Stimulated activated effector memory CD8-positive, alpha-beta T cell treated with anti-CD3 and anti-CD28 coated beads, Interleukin-12 subunit alpha, Interleukin-12 subunit beta, amount 100 ng/mL, for 72 hours (primary cell): ENCODE measurements at places on chromosomes 6 and 20.

- DNase-seq, result no peak
Measured at GRCh38 chr6:451336-451735, 59.8 kb downstream of the IRF4 start.

GRCh38 chr6:116047173-116047933, 13.3 kb downstream of the FRK start:
- no peak for DNase-seq

GRCh38 chr20:46562373-46563169, 12.1 kb upstream of the OCSTAMP start:
- DNase-seq, result peak; percentile 84

DNA sequence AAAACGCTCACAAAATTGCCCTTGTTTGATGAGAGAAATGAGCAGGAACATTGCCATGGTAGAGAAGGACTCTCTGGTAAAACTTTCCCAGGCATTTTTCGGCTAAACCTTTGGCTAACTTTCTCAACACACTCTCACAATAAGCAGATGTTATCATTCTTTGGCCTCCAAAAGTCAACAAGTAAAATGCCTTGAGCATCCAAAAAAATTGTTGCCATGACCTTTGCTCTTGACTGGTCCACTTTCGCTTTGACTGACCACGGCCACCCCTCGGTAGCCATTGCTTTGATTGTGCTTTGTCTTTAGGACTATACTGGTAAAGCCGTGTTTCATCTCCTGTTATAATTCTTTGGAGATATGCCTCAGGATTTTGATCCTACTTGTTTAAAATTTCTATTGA, 41.1 kb upstream of the PREP start:
- DNase-seq, result no peak

- DNase-seq, result no peak
Measured at GRCh38 chr6:37435373-37435772, 2.4 kb downstream of the CMTR1 start.

GRCh38 chr6:139881728-139882211, 507.3 kb upstream of the CITED2 start:
- no peak for DNase-seq

- DNase-seq, result no peak
Measured at GRCh38 chr6:162640756-162641155, 86.8 kb downstream of the PRKN start.

- DNase-seq, result no peak
Measured at GRCh38 chr6:40443842-40444241, 143.3 kb downstream of the LRFN2 start.

DNA sequence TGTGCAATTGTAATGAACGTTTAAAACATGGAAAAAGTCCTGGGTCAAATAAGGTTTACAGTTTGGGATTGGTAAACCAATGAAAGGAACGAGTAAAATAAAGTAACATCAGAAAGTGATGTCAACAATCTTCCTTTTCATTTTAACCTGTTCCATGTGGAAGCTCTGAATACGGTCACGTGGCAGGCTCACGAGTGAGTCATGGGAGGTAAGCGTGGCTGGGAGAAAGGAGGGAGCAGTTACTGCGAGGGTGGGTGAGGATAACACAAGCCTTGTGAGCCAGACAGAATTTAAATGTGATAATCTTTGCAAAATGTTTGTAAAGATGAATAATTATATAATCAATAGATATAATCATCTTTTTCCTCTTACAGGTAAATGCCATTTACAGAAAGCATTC, 171.3 kb upstream of the HDAC2 start:
- no peak for DNase-seq

DNA sequence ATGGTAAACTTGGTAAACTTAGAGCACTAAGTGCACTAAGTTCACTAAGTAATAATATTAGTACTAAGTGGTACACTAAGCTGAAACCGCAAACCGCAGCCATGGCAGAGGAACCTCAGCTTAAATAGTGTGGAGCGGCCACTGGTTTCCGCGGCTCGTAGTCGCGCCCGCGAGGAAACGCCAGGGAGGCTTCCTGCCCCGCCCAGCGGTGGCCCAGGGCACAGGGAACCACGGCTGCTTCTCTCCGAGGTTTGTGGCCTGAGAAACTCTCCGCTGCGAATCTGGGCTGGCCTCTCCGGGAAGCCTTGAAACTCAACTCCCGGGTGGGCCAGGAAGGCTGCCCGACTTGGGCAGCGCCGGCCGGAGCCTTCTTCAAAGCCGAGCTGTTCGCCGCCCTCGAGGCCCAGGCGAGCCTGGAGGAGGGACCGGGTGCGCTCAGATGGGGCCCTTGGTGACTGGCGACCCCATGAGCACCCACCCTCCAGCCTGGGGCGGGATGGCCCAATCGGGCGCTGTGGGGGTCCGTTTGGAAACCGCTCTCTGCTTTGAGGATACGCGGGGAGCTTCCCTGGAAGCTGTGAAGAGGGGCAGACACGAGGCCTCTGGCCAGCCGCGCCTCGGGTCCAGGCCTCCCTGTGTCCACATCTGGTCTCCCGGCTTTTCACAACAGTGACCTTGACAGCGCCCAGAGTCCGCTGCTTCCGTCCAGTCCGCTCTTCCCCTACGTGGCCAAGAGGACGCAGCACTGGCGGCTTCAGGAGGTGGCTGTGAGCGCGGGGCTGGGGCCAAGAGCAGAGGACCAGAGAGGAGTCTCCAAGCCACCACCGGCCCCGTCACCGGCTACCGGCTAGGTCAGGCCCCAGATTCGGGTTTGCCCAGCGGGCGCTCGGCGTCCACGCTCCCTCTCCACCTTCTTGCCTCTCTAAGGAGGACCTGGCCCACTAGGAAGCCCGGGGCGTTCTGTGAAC, 25.4 kb upstream of the HLA-E start:
- DNase-seq, result peak; percentile 49

DNA sequence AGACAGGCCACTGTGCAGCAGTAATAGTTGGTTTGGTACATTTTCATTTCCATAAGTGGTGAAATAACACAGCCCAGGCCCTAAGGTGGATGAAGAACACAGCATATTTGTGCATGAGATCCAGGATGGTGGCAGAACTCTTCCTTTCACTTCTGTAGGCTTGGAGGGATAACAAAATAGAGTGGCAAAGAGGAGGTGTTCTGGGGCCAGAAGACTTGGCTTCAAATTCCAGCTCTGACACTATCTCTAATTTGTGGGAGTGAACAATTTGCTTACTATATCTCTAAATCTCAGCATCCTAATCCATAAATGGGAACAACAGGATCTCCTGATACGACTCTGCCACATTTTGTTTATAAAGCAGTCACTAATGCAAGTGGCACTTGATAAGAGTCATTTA, 111.7 kb upstream of the FAM184A start:
- DNase-seq, result no peak

DNA sequence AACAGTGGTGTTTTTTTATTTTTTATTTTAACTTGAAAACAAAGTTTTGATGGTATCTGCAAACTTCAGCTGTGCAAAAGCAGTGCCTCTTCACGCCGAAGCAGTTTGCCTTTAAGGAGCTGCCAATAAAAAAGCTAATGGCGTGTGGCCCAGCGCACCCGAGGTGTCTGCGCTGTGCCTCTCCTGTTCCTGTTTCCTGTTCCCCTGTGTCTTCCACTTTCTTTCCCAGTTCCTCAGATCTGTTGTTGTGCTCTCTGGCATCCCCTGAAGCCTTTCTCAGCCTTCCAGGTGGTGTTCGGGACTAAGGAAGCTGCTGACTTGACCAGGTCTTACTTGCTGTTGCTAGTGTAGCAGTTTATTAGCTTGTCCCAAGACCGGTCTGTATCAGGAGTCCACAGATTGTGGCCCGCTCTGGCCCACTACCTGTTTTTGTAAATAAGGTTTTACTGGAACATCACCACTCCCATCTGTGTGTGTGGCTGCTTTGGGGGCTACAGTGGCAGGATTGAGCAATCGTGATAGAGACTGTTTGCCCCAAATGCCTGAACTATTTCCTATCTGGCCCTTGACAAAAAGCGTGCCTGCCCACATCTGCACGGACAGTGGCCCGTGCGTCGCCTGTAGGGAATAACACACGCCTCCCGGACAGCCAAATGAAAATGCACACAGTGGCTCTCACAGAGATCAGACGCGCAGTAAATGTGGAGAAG, 178.3 kb downstream of the TMEM242 start:
- no peak for DNase-seq

DNA sequence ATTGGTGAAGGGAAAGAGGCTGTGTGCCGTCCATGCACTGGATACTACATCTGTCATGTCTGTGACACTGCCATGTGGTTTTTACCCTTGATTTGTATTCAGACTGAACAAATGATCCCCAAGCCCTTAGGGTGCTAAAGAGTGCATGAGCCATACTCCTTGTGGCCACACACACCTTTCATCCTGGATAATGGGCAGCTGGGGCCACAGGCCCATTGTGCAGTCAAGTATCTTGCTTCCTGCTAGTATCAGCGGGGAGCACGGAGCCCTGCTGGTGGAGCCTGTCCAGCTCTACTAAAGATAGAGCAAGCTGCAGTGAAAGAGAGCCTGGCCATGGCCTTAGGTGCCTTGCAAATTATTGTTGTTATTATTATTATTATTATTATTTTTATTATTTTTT, 75.1 kb downstream of the SLX4IP start:
- DNase-seq, result no peak

GRCh38 chr6:36682328-36683144, 4.0 kb downstream of the CDKN1A start:
- DNase-seq, result no peak
